Activated CD8-positive, alpha-beta T cell treated with anti-CD3 and anti-CD28 coated beads, Interleukin-2, amount 10 ng/mL, durations not matched to agents 7 days and 5 days (primary cell): ENCODE measurements at places on chromosomes 4 and X. TPM values are rescaled to one million over a fixed set of nuclear protein-coding genes. Genes with fewer than 3 reads are reported as not detected.

DNA sequence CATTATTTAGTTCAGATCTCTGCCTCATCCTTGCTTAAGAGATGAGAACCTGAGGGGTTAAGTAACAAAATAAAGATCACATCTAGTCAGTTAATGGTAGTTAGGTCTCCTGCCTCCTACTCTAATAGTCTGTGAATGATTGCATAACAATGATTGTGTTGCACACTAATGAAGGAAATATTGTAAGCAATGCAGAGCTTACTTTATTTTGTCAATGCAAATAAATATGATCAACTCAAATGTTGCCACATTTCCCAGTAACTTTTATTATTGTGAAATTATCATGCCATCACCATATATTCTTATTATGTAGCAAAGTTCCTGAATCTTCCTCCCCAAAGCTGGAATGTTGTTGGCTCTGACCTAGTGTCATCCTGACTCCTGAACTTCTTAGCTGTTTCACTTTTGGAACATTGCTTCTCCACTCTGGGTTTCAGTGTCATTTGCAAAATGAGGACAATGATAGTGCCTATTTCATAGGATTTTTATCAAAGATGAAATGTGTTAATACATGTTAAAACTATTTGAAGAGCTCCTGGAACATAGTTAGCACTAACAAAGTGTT, 17.0 kb upstream of the GABRA4 start:
- peak overlapping the region; percentile 44 for H3K4me3 ChIP-seq
- DNase-seq, result no peak
- H3K27me3 ChIP-seq, result no peaks in the 10 kb centered on the region
- H3K4me1 ChIP-seq, result peaks cover 16% of the 10 kb centered on the region
- H3K27ac ChIP-seq, result peak overlapping the region; percentile 76

DNA sequence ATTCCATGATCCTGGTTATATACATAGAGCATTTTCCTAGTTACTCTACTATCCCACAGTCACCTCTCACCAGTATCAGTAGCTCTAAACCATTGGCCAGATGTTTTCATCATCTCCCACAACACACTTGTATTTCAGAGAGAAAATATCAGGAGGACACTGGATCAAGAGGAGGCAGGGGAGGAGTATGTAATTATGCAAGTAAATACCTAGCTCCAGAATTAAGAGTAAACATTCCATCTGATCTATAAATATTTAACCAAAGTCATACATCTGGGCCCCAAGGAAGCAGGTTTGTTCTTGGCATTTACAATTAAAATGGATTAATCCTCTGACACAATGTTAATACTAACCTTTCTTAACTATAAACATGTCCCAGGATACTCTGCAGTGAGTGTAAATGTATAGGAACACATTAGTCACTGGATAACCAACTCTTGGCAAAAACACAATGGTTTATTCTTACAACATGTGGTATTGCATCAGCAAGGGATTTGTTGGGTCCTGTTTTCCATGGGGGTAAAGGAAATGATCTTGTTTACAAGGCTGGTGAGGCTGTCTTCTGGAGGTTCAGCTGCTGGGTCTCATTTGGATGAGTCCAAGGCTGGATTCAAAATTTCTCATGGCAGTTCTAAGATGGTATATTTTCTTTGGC, 170.1 kb downstream of the ATG4A start:
- DNase-seq, result no peak
- H3K4me3 ChIP-seq, result no peak overlapping the region
- no peaks in the 10 kb centered on the region for H3K4me1 ChIP-seq

DNA sequence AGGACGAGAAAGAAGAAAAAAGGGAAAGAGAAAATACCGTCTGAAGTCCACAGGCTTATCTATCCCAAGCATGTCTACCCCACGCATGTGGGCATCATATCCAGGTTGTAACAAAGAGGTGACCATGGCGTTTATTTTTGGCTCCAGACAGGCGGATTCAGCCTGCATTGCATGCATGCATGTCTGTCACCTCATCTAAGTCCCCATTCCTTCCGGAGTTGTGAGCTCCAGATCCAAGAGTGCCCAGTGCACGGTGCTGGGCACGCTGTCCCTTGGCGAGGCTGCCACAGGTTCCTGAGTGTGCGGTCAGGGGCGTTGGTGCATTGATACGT, 905 bp upstream of the GALNTL6 start:
- H3K4me1 ChIP-seq, result no peaks in the 10 kb centered on the region
- H3K27ac ChIP-seq, result no peak overlapping the region
- no peak overlapping the region for H3K4me3 ChIP-seq
- peaks cover 10% of the 10 kb centered on the region for H3K27me3 ChIP-seq

- H3K4me1 ChIP-seq, result no peaks in the 10 kb centered on the region
- no peak overlapping the region for H3K27ac ChIP-seq
- H3K4me3 ChIP-seq, result no peak overlapping the region
Measured at GRCh38 chr4:163755013-163755412, 260.5 kb downstream of the TMA16 start.

- no peaks in the 10 kb centered on the region for H3K36me3 ChIP-seq
- H3K27ac ChIP-seq, result no peak overlapping the region
- no peak for DNase-seq
- no peaks in the 10 kb centered on the region for H3K27me3 ChIP-seq
- no peak overlapping the region for H3K4me3 ChIP-seq
Measured at GRCh38 chr4:24809815-24810405, 14.5 kb downstream of the SOD3 start.

- H3K36me3 ChIP-seq, result no peaks in the 10 kb centered on the region
- H3K27ac ChIP-seq, result no peak overlapping the region
- H3K4me3 ChIP-seq, result no peak overlapping the region
- no peaks in the 10 kb centered on the region for H3K27me3 ChIP-seq
- DNase-seq, result no peak
Measured at GRCh38 chrX:94942603-94943002, 1268.6 kb downstream of the FAM133A start.

GRCh38 chr4:80362578-80363181, 27.1 kb downstream of the CFAP299 start:
- H3K4me3 ChIP-seq, result no peak overlapping the region
- peak; percentile 67 for DNase-seq
- no peaks in the 10 kb centered on the region for H3K36me3 ChIP-seq
- peaks cover 11% of the 10 kb centered on the region for H3K4me1 ChIP-seq
- H3K27ac ChIP-seq, result no peak overlapping the region

DNA sequence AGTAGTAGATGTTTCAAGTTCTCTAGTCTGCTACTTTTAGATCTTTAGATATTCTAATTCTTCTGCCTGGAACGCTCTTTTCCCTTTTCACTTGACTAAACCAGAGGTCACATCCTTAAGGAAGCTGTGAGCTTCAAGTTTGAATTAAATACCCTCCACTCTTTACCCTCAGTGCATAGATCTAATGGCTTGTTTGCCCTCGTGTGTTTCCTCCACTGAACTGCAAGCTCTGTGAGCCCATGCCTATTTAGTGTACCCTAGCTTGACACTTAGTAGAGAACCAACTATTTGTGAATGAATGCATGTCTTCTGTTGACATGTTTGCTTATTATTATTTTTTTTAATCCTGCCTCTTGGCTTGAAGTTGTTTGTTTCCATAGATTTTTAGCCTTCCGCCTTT, 138.3 kb downstream of the PDE5A start:
- no peaks in the 10 kb centered on the region for H3K27me3 ChIP-seq
- no peak overlapping the region for H3K4me3 ChIP-seq
- no peak for DNase-seq
- H3K4me1 ChIP-seq, result no peaks in the 10 kb centered on the region
- H3K27ac ChIP-seq, result no peak overlapping the region
- H3K36me3 ChIP-seq, result peaks cover 8% of the 10 kb centered on the region

GRCh38 chrX:123869488-123869887, 9.6 kb downstream of the XIAP start:
- H3K27me3 ChIP-seq, result no peaks in the 10 kb centered on the region
- peaks cover 11% of the 10 kb centered on the region for H3K4me1 ChIP-seq
- DNase-seq, result no peak
- H3K4me3 ChIP-seq, result no peak overlapping the region
- H3K27ac ChIP-seq, result no peak overlapping the region

GRCh38 chrX:50152456-50152855, 48.4 kb downstream of the AKAP4 start:
- H3K4me1 ChIP-seq, result no peaks in the 10 kb centered on the region
- H3K27me3 ChIP-seq, result no peaks in the 10 kb centered on the region
- H3K4me3 ChIP-seq, result no peak overlapping the region
- no peak overlapping the region for H3K27ac ChIP-seq
- H3K36me3 ChIP-seq, result no peaks in the 10 kb centered on the region
- DNase-seq, result no peak

DNA sequence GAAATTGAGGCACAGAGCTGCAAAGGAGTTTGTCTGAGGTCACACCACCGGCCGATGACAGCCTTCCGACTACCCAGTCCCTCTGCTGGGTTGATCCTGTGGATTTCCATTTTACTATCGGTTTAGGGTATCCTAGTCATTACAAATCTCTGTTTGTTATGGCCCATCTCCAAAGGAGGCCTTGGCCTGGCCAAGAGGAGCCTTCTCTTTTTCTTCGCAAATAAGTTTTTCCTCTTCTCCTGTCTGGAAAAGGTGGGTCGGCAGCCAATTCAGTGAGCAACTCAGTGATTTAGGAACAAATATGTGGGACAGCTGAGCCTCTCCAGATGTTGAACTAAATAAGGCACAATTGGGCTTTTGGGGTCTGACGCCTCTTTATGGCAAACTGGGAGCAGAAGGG, 169.2 kb upstream of the RBPJ start:
- H3K36me3 ChIP-seq, result no peaks in the 10 kb centered on the region
- no peak overlapping the region for H3K27ac ChIP-seq
- no peaks in the 10 kb centered on the region for H3K4me1 ChIP-seq
- H3K4me3 ChIP-seq, result no peak overlapping the region
- no peak for DNase-seq

DNA sequence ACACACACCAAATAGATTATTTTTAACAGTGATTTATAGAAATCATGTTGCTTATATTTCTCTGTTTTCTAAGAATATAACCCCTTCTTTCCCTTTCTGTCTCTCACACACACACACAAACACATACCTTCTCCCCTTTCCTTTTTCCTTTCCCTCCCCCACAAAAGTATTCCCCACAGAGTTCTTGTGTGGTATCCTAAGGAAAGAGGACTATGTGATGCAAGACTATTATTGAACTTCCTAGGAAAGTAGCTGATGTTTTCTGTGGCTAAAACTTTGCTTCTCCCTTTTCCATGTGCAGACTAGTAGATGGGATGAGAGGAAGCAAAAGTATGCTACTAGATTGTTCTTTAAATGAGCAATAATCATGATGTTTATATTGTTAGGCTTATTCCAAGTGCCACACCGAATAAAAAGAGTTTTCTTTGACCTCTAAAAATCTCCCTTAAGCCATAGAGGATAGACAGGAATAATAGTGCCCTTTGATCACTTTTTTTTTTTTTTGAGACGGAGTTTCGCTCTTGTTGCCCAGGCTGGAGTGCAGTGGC, 38.7 kb downstream of the CPEB2 start:
- peaks cover 8% of the 10 kb centered on the region for H3K36me3 ChIP-seq
- no peaks in the 10 kb centered on the region for H3K4me1 ChIP-seq
- no peaks in the 10 kb centered on the region for H3K27me3 ChIP-seq
- no peak overlapping the region for H3K4me3 ChIP-seq
- no peak for DNase-seq

GRCh38 chr4:93217431-93217830, 611.1 kb upstream of the ATOH1 start:
- no peaks in the 10 kb centered on the region for H3K27me3 ChIP-seq
- H3K4me1 ChIP-seq, result no peaks in the 10 kb centered on the region
- no peak overlapping the region for H3K27ac ChIP-seq
- H3K4me3 ChIP-seq, result no peak overlapping the region
- no peaks in the 10 kb centered on the region for H3K36me3 ChIP-seq
- no peak for DNase-seq

DNA sequence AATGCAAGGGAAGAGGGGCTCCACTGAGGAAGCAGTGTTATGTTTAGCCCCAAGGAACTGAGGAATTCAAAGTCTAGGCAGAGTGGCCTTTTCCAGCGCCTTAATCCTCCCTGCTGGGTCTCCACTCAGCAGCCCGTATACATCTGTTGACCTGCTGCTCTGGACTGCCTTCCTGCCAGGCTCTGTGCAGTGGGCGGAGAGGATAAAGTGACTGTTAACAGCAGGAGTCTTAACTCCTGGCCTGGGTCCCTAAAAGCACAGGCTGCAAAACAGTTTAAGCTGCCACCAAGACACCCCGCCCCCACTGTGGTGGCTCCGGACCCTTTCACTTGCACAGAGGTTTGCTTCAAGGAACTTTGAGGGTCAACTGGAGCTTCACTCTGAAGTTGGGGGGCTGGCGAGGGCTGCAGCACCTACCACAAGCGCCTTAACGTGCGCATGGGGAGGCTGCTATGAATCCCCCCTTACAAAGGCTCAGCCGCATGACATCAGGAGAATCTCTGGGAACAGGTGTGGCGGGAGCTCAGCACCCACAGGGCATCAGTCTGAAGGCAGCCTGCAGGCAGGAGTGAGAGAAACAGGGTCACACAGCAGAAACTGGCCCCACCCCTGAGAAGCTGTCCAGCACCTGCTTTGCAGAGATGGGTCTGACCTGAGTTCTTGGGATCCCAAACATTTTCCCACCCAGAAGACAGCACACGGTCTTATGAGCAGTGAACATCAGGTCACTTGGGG, 358.2 kb upstream of the GATB start:
- no peak overlapping the region for H3K27ac ChIP-seq
- no peak for DNase-seq
- peaks cover 3% of the 10 kb centered on the region for H3K27me3 ChIP-seq
- no peak overlapping the region for H3K4me3 ChIP-seq
- H3K4me1 ChIP-seq, result peaks cover 27% of the 10 kb centered on the region
- peaks cover 29% of the 10 kb centered on the region for H3K36me3 ChIP-seq

GRCh38 chr4:80072228-80072743, 743 bp downstream of the ANTXR2 start:
- peak; percentile 60 for DNase-seq
- peak overlapping the region; percentile 87 for H3K27ac ChIP-seq
- peaks cover 2% of the 10 kb centered on the region for H3K27me3 ChIP-seq

GRCh38 chr4:76558396-76559235, 123.6 kb downstream of the SHROOM3 start:
- peaks cover 4% of the 10 kb centered on the region for H3K27me3 ChIP-seq
- no peaks in the 10 kb centered on the region for H3K36me3 ChIP-seq
- peaks cover 5% of the 10 kb centered on the region for H3K4me1 ChIP-seq
- no peak for DNase-seq
- no peak overlapping the region for H3K4me3 ChIP-seq

DNA sequence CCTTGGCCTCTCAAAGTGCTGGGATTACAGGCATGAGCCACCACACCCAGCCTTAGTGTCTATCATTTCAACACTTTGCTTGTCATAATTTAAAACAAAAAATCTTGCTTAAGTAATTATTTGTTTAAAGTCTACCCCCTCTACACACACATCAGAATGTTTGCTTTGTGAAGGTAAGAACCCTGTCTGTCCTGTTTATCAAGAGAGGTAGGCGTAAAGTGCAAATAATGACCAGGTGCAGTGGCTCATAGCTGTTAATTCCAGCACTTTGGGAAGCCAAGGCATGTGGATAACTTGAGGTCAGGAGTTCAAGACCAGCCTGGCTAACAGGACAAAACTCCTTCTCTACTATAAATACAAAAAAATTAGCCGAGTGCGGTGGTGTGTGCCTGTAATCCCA, 326.7 kb upstream of the CLNK start:
- H3K4me3 ChIP-seq, result no peak overlapping the region
- H3K27ac ChIP-seq, result no peak overlapping the region
- no peak for DNase-seq
- no peaks in the 10 kb centered on the region for H3K27me3 ChIP-seq
- no peaks in the 10 kb centered on the region for H3K36me3 ChIP-seq

Gene WNK3
- total RNA-seq, result 0.05 TPM

Gene RIPPLY1
- total RNA-seq, result not detected

Gene ACTRT1
- not detected for total RNA-seq

Gene THAP9
- 3.1 TPM for total RNA-seq

Gene SMIM10L2A
- total RNA-seq, result 0.65 TPM

Gene BEX2
- total RNA-seq, result 4.9 TPM

Gene BMX
- total RNA-seq, result not detected

Gene HTN3
- not detected for total RNA-seq

Gene UGT2B15
- not detected for total RNA-seq

Gene SMARCAD1
- total RNA-seq, result 31.9 TPM
